ENCODE measurements at places on chromosomes 6 and 20. TPM values are rescaled to one million over a fixed set of nuclear protein-coding genes. Genes with fewer than 3 reads are reported as not detected.

Gene CST4
- total RNA-seq, result not detected

Gene HLA-DOB
- 0.79 TPM for total RNA-seq

Gene MUC22
- 0.05 TPM for total RNA-seq

Gene DYNLT2
- total RNA-seq, result 1.0 TPM

Gene MCM8
- 5.0 TPM for total RNA-seq

Gene CYP21A2
- total RNA-seq, result 0.11 TPM

Gene VARS1
- total RNA-seq, result 96.3 TPM

- DNase-seq, result peak; percentile 32
These were observed 39.4 kb upstream of the RGS17 start for GRCh38 chr6:153170511-153170910.

DNA sequence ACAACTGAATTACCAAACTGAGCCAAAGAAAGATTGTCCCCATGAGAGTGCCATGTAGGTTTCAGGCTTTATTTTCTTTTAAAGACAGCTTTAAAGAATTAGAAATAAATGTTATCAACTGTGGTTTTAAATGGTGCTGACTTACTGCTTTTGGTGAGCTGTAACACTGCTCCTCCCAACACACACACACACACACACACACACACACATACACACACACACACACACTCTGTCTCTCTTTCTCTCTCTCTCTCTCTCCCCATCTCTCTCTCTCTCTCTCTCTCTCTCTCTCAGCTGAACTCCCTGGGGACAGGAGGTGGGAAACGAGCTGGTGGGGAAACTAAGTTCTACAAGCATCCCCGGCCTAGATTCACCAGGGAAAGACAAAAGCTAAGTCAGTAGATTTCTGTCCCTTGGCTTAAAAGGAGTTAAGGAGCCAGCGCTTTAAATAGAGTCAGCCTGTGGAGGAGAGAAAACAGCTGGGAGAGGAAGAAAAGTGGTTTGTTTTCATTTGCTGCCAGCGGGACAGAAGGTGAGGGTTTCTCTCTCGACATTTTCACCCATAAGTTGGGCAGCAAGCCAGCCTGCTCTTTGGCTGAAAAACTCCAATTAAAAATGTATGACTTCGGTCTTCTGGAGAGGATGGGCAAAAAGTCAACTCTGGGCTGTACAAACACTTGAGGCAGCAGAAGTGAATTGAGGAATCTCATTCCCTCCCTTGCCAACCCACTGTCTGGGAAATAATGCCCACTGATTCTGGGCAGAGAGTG lies 27.4 kb downstream of the CBLN4 start:
- DNase-seq, result no peak

DNA sequence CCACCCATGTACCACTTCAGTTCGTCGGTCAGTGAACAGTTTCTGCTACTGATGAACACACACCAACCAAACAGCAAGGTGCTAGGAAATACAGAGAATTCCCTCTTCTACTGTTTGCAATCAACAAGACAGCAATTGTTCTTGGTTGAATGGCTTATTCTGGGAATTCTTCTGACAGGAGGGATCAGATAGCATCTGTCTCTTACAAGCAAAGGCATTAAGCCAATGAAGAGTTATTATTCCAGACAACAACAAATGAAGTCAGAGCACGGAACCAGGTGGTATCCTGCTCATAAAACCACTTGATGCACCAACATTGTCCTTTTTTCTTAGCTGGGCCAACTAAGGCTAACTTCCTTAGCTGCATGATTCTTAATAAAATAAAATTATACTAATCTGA lies 37.8 kb downstream of the PTPRK start:
- no peak for DNase-seq

GRCh38 chr6:149190224-149190831 lies 127.2 kb upstream of the TAB2 start:
- DNase-seq, result peak; percentile 12

DNA sequence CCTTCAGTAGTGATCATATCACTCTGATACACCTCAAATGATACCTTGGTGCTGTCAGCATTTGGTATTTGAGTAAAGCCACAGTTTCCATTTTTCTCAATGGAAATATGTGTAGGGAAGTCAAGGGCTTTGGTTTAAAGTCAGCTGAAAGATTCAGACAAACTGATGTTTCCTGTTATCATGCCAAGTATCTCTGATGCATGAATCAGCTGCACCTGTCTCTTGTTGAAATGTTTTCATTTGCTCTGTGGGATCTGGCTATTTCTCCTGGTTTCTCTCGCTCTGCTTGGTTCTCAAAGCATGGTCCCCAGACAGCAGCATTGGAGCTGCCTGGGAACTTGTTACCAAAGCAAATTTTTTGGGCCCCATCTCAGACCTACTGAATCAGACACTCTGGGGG lies 23.5 kb downstream of the ZFP64 start:
- DNase-seq, result no peak

- DNase-seq, result peak; percentile 30
These were observed 329.1 kb downstream of the LAMA2 start for GRCh38 chr6:129212081-129212480.

DNA sequence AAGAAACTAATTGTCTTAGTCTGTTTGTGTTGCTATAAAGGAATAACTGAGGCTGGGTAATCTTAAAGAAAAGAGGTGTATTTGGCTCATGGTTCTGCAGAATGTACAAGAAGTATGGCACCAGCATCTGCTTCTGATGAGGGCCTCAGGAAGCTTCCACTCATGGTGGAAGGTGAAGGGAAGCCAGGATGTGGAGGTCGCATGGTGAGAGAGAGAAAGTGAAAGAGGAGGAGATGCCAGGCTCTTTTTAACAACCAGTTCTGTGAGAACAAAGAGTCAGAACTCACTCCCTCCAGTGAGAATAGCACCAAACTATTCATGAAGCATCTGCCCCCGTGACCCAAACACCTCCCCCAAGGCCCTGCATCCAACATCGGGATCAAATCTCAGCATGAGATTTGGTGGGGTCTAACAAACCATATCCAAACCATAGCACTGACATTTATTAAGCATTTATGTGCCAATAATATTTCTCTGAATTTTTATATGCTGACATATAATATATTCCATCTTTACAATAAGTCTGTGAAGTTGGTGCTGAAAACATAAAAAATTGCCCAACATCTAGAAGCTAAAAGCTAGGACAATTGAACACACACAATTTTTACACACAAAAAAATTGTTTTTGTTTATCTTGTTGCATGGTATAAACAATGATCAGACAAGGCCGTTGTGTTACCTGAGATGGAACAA lies 29.2 kb upstream of the BTN3A2 start:
- DNase-seq, result no peak

- DNase-seq, result no peak
These were observed 15.2 kb downstream of the TAB2 start for GRCh38 chr6:149332602-149333265.

DNA sequence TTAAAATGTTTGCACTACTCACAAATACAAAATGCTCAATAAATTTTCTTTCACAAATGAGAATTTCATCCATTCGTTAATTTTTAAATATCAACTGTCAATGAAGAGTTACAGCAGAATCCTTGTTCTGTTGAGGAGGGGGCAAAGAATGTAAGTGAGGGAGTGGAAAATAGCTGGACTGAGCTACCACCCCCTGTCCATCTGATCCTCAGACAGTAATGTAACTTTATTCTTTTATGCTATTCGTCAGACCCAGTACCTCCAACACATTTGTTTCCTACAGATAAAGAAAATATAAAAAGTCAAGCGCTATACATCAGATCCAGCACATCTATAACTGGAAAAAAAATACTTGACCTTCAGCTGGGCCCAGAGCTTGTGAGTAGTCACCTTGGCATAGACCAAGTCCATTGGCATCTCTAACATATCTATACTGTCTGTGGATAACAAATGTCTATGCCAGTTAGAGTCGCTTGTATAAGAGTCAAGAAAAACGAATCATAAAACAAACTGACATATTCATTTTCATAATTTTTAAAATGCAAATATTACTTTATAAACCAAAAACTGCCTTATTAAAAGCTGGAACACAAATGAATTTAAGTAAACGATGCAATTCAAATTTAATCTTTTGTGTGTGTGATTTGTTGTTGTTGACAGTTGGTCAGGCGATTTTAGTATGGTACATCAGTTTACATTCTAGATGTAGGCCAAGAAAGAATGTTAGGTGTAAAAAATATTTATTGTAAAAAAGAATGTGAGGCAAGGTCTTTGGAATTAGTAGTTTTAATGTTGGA lies 57.2 kb upstream of the HFE start:
- no peak for DNase-seq

- DNase-seq, result no peak
These were observed 117.2 kb downstream of the LCA5 start for GRCh38 chr6:79420054-79420453.

GRCh38 chr6:47663462-47664216 lies 34.7 kb upstream of the ADGRF4 start:
- no peak for DNase-seq

DNA sequence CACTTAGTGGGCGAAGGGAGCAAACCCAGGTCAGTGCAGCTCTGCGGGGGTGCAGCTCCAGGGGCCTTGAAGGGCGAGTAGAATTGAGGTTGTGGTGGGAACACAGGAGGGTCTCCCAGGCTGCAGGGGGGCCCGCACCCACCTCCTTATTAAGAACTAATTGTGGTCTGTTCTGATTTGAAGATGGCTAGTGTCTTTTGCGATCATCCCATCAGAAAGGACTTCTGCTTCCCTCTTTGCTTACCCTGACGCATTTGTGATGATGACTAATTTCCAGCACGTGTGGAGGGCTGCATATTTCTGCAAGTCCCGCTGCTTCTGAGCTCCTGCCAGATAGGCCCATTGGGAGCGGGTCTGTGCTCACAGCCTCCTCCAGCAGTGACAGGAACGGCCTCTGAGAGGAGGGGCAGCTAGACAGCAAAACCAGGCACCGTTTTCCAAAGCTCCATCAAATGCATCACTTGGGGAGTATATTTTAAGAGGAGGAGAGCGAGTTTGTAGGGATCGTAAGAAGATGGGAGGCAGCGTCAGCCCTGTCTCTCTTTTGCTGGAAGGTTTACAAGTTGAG lies 268.9 kb downstream of the CDH4 start:
- peak; percentile 88 for DNase-seq

DNA sequence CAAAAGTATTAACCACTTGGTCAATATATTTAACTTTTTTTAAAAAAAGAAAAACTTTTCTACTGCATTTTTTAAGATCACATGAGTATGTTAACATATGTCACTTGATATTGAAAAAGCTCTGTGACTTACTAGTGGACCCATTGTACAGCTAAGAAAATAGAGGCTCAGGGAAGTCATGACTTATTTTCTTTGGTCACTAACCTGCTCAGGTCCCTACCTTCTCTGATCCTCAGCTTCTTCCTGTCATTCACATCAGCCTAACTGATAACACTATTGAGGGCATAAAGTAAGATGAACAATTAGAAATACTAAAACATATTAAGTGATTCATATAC lies 19.8 kb downstream of the AGPAT4 start:
- no peak for DNase-seq

DNA sequence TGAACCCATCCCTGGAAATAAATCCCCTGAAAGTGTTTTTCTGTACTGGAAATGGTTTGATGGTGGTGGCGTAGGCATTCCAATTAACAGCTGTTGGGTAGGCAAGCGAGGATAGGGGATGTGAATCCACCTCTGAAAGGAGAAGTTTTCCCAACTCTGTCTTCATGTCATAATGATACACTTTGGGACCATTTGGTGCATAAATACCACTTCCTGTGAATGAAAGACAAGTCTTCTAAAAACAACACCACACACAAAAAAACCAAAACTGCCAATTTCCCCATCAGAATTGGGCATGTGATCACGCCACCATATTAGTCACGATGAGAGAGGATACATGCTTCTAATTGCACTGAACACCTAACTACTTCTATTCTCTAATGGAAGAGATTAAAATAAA lies 6.4 kb downstream of the VNN2 start:
- DNase-seq, result no peak

- DNase-seq, result no peak
These were observed 288.5 kb downstream of the SOX4 start for GRCh38 chr6:21881969-21882465.
